ENCODE measurements at places on chromosomes 7 and 10.

DNA sequence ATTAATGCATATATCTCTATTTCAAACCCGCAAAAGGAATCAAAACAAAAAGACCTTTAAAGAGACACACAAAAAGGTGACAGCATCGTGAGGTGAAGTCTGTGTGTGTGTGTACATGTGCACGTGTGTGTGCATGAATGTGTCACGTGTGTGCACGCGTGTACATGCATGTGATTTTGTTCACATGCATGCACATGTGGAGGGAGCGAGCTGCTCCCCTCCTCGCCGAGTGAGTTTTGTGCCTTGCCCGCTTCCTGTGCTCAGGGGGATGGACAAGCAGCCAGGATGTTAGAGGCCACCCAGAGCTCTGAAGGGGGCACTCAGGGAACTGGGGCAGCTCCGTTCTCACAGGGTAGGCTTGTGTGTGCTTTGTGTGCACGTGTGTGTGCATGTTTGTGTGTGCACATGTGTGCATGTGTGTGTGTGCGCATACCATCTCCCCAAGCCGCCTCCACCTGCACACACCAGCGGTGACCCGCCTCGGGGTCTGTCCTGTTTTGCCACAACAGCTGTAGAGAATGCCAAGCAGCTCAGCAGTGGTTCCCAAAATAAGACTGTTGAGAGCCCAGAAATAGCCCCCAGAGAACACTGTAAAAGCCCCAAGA is 191.2 kb downstream of the PTPRN2 start:
- DNase-seq = no peak

DNA sequence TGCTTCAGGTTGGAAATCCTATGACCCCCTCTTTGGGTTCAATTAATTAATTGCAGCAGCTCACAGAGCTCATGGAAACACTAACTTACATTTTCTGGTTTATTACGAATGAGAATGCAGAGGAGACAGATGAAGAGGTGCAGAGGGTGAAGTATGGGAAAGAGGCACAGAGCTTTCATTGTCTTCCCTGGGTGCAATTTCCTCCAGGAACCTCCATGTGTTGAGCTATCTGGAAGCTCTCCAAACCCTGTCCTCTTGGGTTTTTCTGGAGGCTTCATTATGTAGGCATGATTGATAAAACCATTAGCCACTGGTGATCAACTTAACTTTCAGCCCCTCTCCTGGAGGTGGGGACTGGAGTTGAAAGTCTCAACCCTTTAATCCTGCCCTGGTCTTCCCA is 133.0 kb upstream of the AUTS2 start:
- no peak for DNase-seq

- no peak for DNase-seq
Observed at GRCh38 chr7:106471686-106472440, 187.1 kb upstream of the NAMPT start.

- DNase-seq = no peak
Observed at GRCh38 chr10:61765176-61766087, 102.7 kb downstream of the CABCOCO1 start.

- no peak for DNase-seq
Observed at GRCh38 chr10:123422261-123422660, 243.9 kb upstream of the GPR26 start.

DNA sequence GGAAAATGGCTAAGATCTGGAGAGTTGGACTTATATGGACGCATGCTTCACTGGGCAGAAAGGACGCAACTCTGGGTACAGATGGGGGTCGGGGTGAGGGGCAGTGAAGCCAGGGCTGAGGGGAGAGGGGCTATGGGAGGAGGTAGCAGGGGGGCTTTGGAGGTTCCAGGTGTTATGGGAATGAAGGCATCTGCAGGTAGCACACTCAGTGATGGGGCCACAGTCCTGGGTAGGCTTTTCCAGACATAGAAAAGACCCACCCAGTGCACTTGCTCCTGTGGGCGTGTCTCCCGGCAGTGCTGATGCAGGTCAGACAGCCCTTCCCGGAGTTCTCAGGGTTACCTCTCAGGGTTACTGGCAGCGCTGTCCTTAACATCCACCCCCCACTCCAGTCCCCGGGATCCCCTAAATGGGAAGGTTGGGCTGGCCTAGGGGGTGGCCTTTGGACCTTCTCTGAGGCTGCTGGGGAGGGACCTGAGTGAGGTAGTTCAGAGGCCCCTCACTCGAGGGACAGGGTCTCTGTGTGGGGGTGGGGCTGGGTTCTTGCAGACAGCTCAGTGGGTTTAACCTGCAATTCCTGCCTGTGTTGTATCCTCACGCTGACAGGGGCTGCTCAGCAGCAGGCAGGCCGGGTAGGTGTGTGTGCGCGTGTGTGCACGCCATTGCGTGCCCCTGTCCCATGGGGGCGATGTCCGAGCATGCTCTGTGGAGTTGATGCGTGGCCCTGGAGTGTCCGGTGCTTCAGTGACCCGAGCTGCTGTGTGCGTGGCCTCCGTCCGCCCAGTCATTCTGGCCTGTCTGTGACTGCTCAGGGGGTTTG is 6.2 kb downstream of the ZYX start:
- DNase-seq = no peak

- DNase-seq = no peak
Observed at GRCh38 chr10:48455055-48455391, 148.5 kb downstream of the MAPK8 start.

DNA sequence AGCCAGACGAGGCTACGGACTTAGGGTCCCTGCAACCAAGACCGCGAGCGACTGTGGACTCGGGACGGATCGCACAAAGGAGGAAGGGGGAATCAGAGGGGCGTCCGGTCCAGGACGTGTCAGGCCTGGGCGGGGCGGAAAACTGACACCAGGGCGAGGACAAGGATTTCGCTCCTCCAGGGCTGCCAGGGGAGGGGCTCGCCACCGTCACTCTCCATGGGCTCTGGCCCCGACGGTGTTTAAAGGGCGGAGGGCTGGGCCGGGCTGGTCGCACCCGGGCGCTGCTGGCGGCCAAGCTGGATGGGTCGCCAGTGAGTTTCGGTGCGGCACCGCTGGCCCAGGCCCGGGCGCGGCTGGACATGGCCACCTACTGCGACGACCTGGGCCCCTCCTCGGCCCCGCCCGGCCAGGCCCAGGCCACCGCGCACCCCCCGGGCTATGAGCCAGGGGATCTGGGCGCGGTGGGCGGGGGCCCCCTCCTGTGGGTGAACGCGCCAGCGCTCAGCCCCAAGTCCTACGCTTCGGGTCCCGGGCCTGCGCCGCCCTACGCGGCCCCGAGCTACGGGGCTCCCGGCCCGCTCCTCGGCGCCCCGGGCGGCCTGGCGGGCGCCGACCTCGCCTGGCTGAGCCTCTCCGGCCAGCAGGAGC is at the start of gene FOXI2:
TSS of gene FOXI2 (plus strand) at position 271 of the 648 bp plus-strand sequence. CDS start at position 360, 89 bp downstream.
- no peak for DNase-seq

DNA sequence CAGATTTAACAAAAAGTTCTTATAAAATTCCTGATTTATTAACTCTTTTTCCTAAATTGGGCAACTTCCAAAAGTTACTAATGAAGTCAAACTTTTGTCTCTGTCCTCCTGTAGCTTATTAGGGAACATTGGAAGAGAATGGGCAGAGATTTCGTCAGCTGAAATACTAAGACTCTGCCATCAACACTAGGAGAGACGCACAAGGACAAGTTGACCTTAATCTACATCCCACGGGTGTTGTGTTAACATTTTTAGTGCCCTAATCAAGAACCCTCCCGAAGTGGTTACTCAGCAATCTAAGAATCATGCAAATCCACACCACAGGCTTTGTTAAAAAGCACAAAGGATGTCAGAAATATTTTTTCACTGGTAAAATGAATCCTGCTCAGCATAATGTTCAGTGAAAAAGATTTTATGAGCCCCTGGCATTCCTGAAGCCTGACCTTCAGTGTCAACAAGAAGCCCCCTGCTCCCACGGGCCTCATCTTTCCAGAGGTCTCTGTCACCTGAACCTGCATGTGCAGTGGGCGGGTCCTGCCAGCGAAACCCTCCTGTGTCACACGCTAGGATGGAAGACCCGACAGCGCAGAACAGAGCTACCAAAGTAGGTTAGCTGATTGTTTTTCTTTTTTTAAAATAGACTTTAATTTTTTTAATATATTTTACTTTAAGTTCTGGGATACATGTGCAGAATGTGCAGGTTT is 70.6 kb upstream of the AKR1E2 start:
- DNase-seq = no peak

DNA sequence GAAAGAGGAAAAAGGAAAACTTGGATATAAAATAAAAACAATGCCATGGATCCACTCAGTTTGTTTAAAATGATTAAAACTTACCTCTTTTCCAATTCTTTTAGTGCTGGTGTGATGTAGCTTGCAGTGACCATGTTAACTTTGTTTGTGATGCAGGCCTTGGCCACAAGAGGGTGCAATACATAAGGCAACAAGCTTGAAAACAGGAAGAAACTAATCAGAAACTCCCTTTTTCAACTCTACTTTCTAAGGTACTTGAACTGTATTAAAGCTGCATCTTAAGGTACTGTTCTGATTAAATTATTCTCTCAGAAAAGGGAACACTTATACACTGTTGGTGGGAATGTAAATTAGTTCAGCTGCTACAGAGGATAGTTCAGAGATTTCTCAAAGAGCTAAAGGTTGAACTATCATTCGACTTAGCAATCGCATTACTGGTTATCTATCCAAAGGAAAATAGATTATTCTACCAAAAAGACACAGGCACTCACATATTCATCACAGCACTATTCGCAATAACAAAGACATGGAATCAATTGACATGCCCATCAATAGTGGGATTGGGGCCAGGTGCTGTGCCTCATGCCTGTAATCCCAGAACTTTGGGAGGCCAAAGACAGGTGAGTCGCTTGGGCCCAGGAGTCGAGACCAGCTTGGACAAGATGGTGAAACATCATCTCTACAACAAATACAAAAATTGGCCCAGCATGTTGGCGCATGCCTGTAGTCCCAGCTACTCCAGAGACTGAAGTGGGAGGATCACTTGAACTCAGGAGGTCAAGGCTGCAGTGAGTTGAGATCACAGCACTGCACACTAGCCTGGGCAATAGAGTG is 50.9 kb downstream of the AASS start:
- no peak for DNase-seq

- no peak for DNase-seq
Observed at GRCh38 chr10:22369434-22370072, 24.3 kb downstream of the SPAG6 start.

DNA sequence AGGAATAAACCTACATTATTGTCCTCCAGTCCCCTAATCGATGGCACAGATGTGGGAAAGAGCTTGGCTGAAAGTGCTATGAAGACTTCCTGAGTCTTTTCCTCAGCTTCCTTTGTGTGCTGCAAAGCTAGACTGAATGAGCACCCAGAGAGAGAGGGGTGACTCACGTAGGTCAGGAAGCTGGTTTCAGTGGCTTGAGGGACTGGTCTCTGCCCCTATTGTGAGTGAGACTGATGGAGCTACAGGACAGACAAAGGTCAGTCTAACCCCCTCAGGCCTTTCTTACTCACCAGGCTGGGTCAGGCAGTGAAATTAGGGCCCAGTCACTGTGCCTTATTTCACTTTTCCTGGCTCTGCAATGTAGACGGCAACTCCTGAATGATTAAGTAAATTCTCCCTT is 171.1 kb upstream of the GRB10 start:
- DNase-seq = no peak

- DNase-seq = no peak
Observed at GRCh38 chr10:75957314-75958120, 526.1 kb downstream of the LRMDA start.

GRCh38 chr7:96636979-96637378 is 72.7 kb downstream of the SEM1 start:
- DNase-seq = no peak

- DNase-seq = no peak
Observed at GRCh38 chr7:69402696-69403095, 195.6 kb upstream of the AUTS2 start.

GRCh38 chr7:133284092-133284491 is 31.2 kb downstream of the EXOC4 start:
- DNase-seq = no peak

- no peak for DNase-seq
Observed at GRCh38 chr10:113038183-113038582, 88.1 kb downstream of the TCF7L2 start.

- DNase-seq = no peak
Observed at GRCh38 chr10:10270126-10271050, 747.3 kb upstream of the CELF2 start.

- no peak for DNase-seq
Observed at GRCh38 chr10:853017-853416, 78.5 kb downstream of the LARP4B start.

DNA sequence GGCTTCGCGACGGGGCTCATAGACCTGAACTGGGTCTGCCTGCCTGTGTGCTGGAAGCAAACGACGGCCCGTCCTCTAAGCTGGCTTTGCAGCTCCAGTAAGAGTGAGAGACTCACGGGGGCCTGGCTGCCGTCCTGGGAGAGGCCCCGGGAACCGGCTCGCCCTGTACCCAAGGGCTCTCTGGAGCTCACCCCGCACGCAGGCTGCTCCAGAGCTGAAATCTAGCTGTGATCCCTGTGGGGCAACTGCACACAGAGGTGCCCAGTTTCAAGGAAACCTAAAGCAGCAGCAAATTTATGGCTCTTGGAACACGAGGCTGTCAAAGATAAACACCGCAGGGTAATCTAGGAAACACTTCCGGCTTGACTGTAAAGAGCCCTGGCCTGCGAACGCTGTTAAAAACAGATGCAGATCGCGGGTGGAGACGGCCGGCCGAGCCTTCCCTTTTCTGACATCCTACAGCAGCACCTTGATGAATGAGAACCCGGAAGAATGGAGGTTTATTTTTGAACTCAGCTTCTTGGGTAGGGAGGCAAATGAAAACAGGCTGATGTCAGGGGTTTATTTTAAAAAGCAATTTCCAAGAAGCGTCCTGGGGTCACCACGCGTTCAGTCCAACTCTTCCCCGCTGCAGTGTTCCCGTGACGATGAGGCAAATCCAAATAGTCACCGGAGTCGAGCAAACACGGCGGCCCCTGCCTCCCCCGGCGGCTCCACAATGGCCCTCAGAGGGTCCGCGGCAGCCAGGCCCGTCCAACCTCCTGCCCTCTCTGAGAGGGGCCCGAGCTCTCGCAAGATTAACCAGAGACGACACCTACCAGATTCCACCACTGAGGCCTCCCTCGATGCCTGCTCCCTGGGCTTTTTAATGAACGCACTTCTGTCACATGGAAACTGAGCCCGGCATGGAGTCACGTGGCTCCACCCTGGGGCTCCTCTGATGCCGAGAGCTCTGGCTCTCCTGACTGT is 29.6 kb downstream of the AMZ1 start:
- DNase-seq = no peak

DNA sequence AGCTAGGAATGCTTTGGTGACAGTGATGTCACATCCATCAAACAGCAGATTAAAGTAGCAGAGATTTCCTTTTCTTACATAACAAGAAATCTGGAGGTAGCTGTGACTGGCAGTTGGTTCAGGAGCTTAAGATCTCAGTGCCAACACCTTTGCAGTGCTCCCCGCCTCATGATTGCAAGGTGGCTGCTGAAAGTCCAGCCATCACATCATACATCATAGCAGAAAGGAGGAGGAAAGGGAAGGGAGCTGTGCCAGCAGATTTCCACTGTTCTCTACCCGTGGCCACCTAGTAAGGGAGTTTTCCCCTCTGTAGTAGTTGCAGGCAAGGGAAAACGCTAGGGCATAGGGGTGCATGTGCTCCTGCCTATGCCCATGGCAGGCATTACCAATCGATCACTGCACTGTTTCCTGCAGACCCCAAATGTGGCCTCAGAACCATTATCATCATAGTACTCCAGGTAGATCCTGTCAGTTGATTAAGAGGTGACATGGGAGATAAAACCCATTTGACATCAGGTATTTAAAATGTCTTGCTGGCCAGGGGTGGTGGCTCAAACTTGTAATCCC is 57.9 kb upstream of the GTF2IRD1 start:
- no peak for DNase-seq

GRCh38 chr7:295155-296154 is 5.5 kb downstream of the FOXL3 start:
- DNase-seq = no peak

- DNase-seq = no peak
Observed at GRCh38 chr10:3222068-3222467, 49.5 kb upstream of the PITRM1 start.

- DNase-seq = no peak
Observed at GRCh38 chr10:79165070-79165778, 96.5 kb downstream of the ZMIZ1 start.
